ENCODE measurements at places on chromosomes 7 and 10.

- DNase-seq: no peak
These were observed 44.5 kb upstream of the MRPS16 start for GRCh38 chr10:73296946-73297345.

GRCh38 chr10:59805014-59805413 is 51.8 kb upstream of the MRLN start:
- DNase-seq: no peak

- DNase-seq: no peak
These were observed 101.0 kb downstream of the AOAH start for GRCh38 chr7:36623247-36623646.

GRCh38 chr7:28272461-28272877 is 91.9 kb upstream of the JAZF1 start:
- DNase-seq: peak; percentile 86

DNA sequence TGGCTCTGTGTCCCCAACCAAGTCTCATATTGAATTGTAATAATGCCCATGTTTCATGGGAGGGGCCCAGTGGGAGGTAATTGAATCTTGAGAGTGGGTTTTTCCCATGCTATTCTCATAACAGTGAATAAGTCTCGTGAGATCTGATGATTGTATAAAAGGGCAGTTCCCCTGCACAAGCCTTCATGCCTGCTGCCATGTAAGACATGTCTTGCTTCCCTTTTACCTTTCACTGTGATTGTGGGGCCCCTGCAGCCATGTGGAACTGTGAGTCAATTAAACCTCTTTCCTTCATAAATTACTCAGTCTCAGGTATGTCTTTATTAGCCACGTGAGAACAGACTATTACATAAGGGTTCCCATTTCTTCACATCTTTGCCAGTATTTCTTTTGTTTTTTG is 97.1 kb upstream of the CPXM2 start:
- DNase-seq: no peak
